ENCODE measurements at places on chromosomes 4 and X.

DNA sequence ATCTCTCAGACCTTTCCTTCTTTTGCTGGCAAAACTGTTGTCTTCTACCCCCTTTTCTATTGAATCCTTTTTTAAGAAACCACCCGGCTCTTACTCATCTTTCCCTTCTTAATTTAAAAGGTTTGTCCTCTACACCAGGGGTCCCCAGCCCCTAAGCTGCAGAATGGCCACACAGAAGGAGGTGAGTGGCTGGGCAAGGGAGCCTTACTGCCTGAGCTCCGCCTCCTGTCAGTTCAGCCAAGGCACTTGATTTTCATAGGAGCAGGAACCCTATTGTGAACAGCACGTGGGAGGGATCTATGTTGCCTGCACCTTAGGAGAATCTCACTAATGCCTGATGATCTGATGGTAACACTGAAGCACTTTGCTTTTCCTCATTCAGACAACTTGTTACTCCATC is 726.3 kb upstream of the INTU start:
- DNase-seq: no peak

DNA sequence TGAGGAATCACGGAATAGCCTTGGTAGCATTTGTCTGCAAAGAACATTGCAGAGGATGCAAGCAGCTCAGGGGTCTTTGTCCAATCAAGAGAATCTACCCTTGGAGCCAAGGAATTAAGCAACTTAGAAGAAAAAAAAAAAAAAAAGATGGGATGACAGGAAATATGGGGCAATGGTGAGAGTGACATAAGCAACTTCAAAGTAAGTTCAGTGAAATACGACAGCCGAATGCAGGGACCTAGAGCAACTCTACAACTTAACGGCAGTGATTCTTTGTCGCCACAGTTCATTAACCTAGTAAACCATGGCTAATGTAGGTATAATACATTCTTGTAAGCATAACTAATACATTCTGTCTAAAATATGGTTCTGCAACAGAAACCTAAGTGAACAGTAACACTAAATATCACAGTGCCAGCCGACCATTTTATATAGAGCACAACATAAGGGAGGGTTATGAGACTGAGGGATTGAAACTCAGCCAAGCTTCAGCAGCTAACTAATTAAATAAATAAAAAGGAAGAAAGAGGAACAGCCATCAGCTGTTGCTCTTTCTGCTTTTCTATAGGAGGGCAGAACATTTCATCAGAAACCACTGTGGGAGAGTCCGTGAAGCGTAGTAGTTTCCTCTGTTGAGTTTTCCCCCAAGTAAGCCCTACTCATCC is 74.7 kb downstream of the PPARGC1A start:
- DNase-seq: no peak

GRCh38 chrX:85828771-85829170 is 218.6 kb downstream of the CHM start:
- DNase-seq: no peak

GRCh38 chr4:60948008-60948407 is 252.1 kb upstream of the ADGRL3 start:
- no peak for DNase-seq

- no peak for DNase-seq
Observed at GRCh38 chr4:20264688-20265087, 13.0 kb downstream of the SLIT2 start.

- DNase-seq: no peak
Observed at GRCh38 chr4:120225527-120225926, 158.9 kb upstream of the MAD2L1 start.
